Cerebellum (tissue), 4 donors: ENCODE measurements at places on chromosomes 5 and 9. TPM values are rescaled to one million over a fixed set of nuclear protein-coding genes. Genes with fewer than 3 reads are reported as not detected.

TRAF1 gene
- 3.6 TPM for total RNA-seq

C9orf40 gene
- total RNA-seq = 9.1 TPM

RNF183 gene
- total RNA-seq = not detected

FGD3 gene
- total RNA-seq = 1.5 TPM

FAM53C gene
- 27.4 TPM for total RNA-seq

IL5 gene
- total RNA-seq = not detected

DNA sequence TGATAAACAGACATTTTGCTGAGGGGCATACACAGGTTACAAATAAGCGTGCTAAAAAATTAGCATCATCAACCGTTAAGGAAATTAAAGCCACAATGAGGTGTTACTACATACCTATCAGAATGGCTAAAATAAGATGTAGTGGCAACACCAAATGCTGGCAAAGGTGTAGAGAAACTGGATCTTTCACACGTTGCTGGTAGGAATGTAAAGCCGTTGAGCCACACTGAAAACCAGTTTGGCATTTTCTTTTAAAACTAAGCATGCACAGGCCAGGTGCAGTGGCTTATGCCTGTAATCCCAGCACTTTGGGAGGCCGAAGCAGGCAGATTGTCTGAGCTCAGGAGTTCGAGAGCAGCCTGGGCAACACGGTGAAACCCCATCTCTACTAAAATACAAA, 67.0 kb upstream of the SYK start:
- DNase-seq = no peak

- DNase-seq = no peak
These were observed 98.6 kb downstream of the PAM start for GRCh38 chr5:102853680-102854079.

DNA sequence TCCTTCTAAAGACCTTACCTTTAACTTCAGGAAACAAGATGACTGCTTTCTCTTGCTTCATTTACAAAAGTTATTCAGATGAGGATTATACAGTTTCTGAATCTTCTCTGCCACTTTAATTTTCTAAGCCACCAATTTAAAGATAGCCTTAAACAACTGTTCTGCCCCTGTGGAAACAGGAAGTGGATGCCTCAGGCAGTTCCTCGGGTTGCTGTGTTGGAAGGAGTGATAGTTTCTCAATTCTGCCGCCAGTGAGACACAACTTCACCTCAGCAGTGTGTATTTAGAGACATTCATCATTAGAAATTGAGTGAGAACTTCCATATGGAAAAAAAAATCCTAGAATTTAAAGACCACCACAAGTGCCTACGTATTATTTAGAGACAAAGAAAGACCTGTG, 475.1 kb upstream of the WWC1 start:
- no peak for DNase-seq

GRCh38 chr9:113409481-113409880, 994 bp downstream of the POLE3 start:
- no peak for DNase-seq

DNA sequence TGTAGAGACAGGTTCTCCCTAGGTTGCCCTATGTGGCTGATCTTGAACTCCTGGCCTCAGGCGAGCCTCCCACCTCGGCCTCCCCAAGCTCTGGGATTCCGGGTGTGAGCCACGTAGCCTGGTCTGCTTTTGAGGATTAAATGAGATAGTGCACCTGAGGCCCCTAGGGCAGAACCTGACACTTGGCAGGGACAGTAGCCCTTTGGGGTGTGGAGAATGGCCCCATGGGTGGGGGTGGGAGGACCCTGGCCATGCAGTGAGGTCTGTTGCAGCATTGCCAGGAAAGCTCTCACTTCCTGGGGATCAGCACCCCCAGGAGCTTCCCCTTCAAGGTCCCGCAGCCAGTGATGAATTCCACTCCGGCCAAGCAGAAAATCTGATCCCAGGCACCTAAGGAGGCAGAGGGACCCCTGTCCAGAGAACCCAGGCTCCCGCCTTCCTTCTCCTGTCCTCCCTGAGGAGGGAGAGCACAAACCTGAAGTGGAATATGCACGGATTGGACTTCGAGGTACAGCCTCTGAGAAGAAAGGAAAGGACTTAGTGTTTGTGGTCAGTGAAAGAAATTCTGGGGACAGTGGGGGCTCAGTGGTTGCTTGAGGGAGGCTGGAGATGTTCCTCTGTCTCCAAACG, 73.9 kb upstream of the UNC5A start:
- DNase-seq = peak; percentile 53

- no peak for DNase-seq
These were observed 131.2 kb upstream of the HMHB1 start for GRCh38 chr5:143680672-143681259.
